ENCODE measurements at places on chromosomes 6 and 20. TPM values are rescaled to one million over a fixed set of nuclear protein-coding genes. Genes with fewer than 3 reads are reported as not detected.

Gene EFCAB8
- total RNA-seq, result 0.20 TPM

Gene DSP
- total RNA-seq, result 79.1 TPM

Gene FKBP5
- total RNA-seq, result 174 TPM

Gene PRDM13
- total RNA-seq, result not detected

Gene DDX27
- total RNA-seq, result 32.6 TPM

Gene TRERF1
- total RNA-seq, result 7.7 TPM

Gene LINC00237
- not detected for total RNA-seq

Gene POPDC3
- 0.26 TPM for total RNA-seq

Gene TRIM31
- 3.1 TPM for total RNA-seq

Gene TRAPPC3L
- total RNA-seq, result not detected

Measured in mucosa of gallbladder (tissue), 1 donor.